ENCODE measurements at places on chromosomes 1 and 21. TPM values are rescaled to one million over a fixed set of nuclear protein-coding genes. Genes with fewer than 3 reads are reported as not detected.

DNA sequence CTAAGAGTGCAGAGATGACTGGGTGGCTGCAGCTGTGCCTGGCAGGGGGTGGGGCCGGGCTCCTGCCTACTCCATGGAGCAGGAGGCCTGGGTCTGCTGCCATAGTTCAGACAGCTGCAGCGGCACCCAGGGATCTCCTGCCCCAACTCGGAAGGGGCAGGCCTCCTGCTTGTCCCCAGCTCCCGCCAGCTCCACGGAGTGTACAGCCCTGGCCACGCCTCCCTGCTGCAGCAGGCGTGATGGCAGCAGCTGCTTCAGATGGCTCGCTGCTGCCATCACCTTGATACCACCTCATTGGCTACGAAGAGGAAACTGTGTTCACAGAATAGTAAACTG lies 35.9 kb downstream of the ACTL8 start:
- DNase-seq: no peak
- H3K4me3 ChIP-seq: no peak overlapping the region
- H3K27ac ChIP-seq: no peak overlapping the region

Gene IGSF3
- total RNA-seq: 0.11 TPM

GRCh38 chr1:93629101-93630059 lies 52.3 kb downstream of the BCAR3 start:
- H3K36me3 ChIP-seq: 0 out of 3 replicates have a peak, but pooled peaks cover 5% of the 10 kb centered on the region
- no peak overlapping the region for H3K27ac ChIP-seq
- peaks cover 26% of the 10 kb centered on the region for H3K4me1 ChIP-seq

DNA sequence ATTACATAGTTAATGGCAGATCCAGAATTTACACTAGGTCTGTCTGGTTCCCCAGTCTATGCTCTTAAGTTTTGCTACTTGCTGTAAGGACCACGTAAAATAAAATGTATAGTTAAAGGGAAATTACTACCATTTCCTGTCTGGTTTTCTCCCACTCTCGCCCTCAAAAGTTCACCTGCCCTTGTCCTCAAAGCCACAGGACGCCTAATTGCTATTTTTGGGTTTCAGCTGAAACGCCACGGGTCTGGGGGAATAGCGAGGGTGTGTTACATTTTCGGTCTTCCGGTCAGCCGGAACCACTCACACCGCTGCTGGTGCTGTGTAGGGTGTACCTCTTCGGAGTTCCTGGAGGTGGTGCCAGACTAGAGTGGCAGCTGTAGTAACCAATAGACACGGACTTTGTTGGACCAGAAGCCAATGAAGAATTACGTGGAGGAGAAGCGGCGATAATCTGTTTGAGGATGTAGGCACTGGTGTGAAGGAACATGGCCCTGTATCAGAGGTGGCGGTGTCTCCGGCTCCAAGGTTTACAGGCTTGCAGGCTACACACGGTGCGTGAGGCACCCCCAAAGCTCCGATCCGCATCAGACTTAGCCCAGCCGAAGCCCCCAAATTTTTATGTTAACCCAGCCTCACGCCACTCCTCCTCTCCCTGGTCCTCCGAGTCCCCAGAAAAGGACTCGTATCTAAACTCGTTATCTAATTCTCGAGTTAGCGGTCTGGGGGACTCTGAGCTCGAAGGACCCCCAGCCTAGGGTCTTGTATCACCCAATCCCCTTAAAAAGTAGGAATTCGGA lies at the start of gene TARS2:
Gene TARS2, plus strand, starts transcription at position 454 of the 797 bp plus-strand sequence. Its CDS starts 32 bp downstream, at position 486.
- H3K4me1 ChIP-seq: peaks cover 24% of the 10 kb centered on the region
- H3K27ac ChIP-seq: peak within 1 kb of the TSS; percentile 65
- H3K27me3 ChIP-seq: no peaks in the 10 kb centered on the region
- peak; percentile 97 for DNase-seq

- H3K4me3 ChIP-seq: no peak overlapping the region
- H3K4me1 ChIP-seq: peaks cover 57% of the 10 kb centered on the region
- H3K27me3 ChIP-seq: peaks cover 8% of the 10 kb centered on the region
- peak; percentile 73 for DNase-seq
Observed at GRCh38 chr1:201460814-201461644, 8.0 kb downstream of the PHLDA3 start.

Gene B3GALT2
- not detected for total RNA-seq

- no peak overlapping the region for H3K27ac ChIP-seq
- peaks cover 23% of the 10 kb centered on the region for H3K4me1 ChIP-seq
Observed at GRCh38 chr1:25128121-25128621, 104.1 kb downstream of the SYF2 start.

GRCh38 chr1:158649052-158649451 lies 37.5 kb downstream of the SPTA1 start:
- DNase-seq: no peak
- no peak overlapping the region for H3K27ac ChIP-seq
- no peaks in the 10 kb centered on the region for H3K27me3 ChIP-seq
- H3K4me1 ChIP-seq: no peaks in the 10 kb centered on the region

Data from HepG2 (cell line).